ENCODE measurements at places on chromosomes 2 and 18. TPM values are rescaled to one million over a fixed set of nuclear protein-coding genes. Genes with fewer than 3 reads are reported as not detected.
A peak's percentile ranks its signal among the peaks of the same experiment; 100 is the strongest.

DNA sequence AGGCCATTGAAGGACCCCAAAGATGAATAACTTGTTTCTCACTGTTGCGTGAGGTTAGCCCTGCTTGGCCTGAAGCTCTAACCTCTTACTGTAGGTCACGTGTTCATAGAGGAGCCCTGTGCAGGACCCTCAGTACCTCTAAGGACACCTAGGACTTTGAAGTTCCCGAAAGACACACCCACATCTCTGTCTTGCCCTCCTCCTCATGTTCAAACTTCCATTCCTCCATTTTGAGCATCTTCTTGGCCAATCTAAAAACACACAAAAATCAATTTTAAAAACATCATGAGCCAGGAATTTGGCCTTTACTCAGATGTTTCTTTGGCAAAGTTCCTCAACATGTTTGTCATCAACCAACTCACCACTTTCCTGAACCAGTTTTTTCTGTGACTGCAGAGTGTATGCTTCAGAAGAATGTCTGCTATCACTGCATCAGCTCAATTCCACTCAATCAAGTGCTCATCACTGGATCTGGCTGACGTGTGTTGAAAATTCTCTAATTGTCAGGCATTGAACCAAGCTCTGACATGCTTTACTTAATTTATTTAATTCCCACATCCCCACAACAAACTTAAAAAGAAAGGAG lies 101.6 kb downstream of the AP1S3 start:
- peak; percentile 35 for DNase-seq

GRCh38 chr2:105117565-105117964 lies 79.7 kb downstream of the MRPS9 start:
- no peak for DNase-seq

GRCh38 chr18:35289727-35290093 lies 319 bp downstream of the ZSCAN30 start:
- DNase-seq, result no peak

- no peak for DNase-seq
Observed at GRCh38 chr2:108986916-108987510, 2.0 kb downstream of the EDAR start.

GRCh38 chr2:20153131-20153851 lies 71.6 kb downstream of the SDC1 start:
- no peak for DNase-seq

- no peak for DNase-seq
Observed at GRCh38 chr18:10052871-10053270, 139.1 kb downstream of the VAPA start.

GRCh38 chr2:239594772-239595608 lies 194.2 kb upstream of the HDAC4 start:
- DNase-seq, result no peak

DNA sequence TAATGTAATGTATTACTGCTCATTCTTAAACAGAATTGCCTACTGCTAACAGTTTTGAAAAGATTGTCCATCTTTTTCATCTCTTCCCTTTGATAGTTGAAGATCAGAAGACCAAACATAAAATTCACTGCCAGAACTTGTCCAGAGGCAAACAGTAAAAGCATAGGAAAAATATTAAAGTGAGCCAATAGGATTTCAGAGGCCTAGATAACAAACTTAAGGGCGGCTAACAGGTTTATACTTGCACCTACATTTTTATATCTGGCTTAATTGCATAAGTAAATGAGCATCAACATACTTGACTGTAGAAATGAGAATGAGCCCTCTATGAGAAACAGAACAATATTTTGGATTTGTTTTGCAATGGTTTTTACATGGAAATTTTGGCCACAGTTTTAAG lies 30.3 kb downstream of the ZC3H15 start:
- no peak for DNase-seq

DNA sequence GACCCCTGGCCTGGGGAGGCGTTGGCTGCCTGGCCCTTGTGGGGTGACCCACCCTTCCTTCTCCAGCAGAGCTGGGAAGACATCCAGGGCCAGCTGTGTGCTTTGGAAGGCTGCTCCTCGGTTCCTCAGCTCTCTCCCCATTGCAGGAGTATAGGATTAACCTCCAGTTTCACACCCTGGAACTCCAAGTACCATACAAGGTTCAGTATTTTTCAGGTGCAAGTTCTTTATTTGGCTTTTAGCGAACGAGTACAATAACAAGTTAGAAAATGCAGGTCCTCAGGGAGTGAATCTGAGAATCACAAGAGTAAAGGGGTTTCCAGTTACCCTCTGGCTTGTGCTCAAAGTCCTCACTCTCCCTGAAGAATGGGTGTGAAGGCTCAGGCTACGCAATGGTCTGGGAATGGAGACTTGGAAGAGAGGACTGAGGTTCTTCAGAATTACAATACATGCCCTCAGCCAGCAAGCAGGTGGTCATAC lies 101.2 kb downstream of the APOB start:
- no peak for DNase-seq

DNA sequence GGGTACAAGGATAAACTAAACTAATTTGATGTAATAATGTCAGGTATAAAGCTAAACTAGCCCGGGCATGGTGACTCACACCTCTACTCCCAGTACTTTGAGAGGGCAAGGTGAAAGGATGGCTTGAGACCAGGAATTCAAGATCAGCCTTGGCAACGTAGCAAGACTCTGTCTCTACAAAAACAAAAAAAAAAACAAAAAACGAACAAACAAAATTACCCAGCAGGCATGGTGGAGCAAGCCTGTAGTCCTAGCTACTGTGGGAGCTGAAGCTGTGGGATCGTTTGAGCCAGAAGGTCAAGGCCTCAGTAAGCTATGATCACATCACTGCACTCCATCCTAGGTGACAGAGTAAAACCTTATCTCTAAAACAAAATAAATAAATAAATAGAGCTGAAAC lies 131.8 kb upstream of the KYNU start:
- DNase-seq, result no peak

- DNase-seq, result no peak
Observed at GRCh38 chr2:127067620-127068350, 39.2 kb downstream of the BIN1 start.

Gene BMPR2
- total RNA-seq, result 44.8 TPM
